ENCODE measurements at places on chromosomes 4 and X. TPM values are rescaled to one million over a fixed set of nuclear protein-coding genes. Genes with fewer than 3 reads are reported as not detected.

Gene TIGD4
- 0.78 TPM for total RNA-seq

DNA sequence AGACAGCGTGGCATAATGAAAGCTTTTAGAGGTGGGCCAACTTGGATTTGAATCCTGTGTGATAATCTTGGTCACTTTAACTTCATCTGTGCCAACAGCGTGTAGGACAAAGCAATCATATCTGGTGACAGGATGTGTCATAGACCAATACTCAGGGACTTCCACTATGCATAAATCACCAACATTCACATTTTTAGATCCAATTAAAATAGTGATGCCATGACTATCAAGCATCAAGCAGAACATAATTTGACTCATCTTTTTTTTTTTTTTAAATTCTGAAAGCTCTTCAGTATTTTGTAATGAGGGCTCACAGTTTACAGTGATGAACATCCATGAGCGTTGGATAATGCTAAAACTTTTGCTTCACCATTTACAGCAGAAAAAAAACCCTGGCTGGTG lies 27.3 kb upstream of the RAPGEF2 start:
- H3K36me3 ChIP-seq, result no peaks in the 10 kb centered on the region
- H3K4me1 ChIP-seq, result no peaks in the 10 kb centered on the region
- DNase-seq, result no peak
- H3K27ac ChIP-seq, result no peak overlapping the region

GRCh38 chrX:111869639-111870034 lies 6.3 kb upstream of the TRPC5OS start:
- H3K27me3 ChIP-seq, result no peaks in the 10 kb centered on the region
- H3K4me1 ChIP-seq, result no peaks in the 10 kb centered on the region
- no peaks in the 10 kb centered on the region for H3K36me3 ChIP-seq
- H3K27ac ChIP-seq, result no peak overlapping the region
- no peak overlapping the region for H3K4me3 ChIP-seq

DNA sequence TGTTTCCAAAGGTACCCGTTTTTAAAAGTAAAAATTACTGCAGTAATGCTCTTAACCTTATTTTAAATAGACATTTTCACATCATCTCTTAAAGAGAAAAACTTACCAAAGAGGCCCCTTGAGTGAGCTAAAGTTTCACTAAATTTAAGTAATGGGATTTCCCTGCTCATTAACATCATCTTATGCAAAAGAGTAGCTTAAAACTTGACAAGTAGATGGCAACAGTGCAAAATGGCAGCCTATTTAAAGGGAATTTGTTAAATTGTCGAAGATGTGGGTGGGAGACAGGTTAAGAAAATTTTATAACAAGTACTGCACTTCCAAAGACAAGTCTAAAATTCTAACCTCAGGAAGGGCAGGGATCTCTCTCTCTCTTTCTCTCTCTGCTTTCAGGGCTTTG lies 271.7 kb upstream of the LDB2 start:
- no peaks in the 10 kb centered on the region for H3K27me3 ChIP-seq
- H3K4me3 ChIP-seq, result no peak overlapping the region
- no peaks in the 10 kb centered on the region for H3K36me3 ChIP-seq
- no peak overlapping the region for H3K27ac ChIP-seq
- no peaks in the 10 kb centered on the region for H3K4me1 ChIP-seq

DNA sequence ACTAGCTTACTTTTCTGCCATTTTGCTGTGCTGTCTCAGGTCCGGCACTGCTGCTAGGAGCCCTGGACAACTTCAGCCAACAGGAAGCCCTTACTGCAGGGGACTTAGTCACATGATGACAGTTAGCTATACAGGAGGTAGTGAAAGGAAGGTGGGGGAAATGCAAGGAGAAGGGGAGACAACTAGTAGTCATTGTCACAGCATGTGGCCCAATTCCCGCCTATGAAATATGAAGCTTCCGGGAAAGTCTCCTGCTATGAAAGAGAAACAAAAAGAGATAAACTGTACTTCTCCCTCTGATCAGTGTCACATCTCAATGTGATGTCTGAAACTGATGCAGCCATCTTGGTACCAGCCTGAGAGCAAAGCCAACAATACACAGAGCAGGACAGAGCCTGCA lies 71.6 kb downstream of the AMELX start:
- no peaks in the 10 kb centered on the region for H3K4me1 ChIP-seq
- DNase-seq, result no peak
- H3K27me3 ChIP-seq, result no peaks in the 10 kb centered on the region
- no peak overlapping the region for H3K4me3 ChIP-seq
- no peak overlapping the region for H3K27ac ChIP-seq
